ENCODE measurements at places on chromosomes 2 and 18.

GRCh38 chr18:48355276-48356115 lies 53.7 kb downstream of the ZBTB7C start:
- no peak for DNase-seq

DNA sequence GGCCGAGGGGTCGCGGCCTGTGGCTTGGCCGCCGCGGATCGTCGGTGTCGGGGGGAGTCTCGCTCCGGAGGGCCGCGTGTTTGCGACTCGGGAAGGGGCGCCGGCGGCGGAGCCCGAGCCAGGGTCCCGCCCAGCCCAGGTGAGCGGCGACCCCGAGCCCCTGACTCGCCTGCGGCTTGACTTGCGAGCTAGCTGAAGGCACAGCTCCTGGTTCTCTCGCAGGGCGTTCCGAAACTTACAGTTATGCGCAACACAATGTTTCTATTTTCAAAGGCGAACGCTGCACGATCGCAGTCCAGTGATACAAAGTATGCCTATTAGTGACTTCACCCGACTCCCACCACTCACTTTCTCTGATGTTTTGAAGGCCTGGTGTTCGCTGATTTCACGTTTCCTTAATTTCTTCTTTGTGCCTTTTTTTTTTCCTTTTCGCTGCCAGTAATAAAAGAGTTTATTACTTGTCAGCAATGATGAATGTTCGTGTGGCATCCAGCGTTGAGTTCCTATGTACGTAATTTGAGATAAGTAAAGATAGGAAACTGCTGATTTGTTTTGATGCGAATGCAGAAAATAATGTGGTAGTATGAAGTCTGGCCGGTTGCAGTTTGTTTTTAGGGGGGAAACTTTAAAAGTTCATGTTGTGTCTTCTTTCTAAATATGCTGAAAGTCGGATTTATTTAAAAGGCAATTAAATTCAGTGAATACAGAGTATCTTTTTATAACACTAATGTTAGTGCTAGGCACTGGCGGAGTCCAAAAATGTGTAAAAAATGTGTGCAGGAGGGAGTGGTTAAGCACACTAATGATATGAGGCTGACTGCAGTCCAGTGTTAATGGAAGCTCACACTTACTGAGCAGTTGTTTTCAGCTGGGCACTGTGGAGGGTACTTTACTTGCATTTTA lies 706 bp downstream of the UBXN2A start:
- no peak for DNase-seq

GRCh38 chr2:238027058-238027457 lies 33.7 kb upstream of the SCLY start:
- no peak for DNase-seq

- DNase-seq, result no peak
These were observed 173.0 kb upstream of the REV1 start for GRCh38 chr2:99662761-99663341.

DNA sequence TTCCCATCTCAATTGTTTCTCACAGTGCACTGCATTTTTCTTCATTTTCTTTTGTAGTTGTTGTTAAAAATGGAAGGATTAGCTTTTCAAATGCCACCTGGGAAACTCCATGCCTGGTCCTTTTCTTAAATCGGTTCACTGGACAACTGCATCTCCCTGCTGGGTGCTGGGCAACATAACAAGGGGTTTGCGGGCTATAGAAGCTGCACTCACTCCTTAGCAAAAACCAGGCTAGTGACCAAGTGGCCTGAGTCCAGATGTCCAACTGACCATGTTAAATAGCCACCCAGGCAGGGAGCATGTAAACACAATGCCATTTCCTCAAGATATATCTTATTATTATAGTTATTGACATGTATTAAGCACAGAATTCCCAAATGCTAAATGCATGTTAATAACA lies 264.9 kb downstream of the ICOS start:
- no peak for DNase-seq

GRCh38 chr18:14919666-14920065 lies 171.7 kb downstream of the ANKRD30B start:
- no peak for DNase-seq

GRCh38 chr2:126616606-126617069 lies 39.3 kb upstream of the GYPC start:
- no peak for DNase-seq

DNA sequence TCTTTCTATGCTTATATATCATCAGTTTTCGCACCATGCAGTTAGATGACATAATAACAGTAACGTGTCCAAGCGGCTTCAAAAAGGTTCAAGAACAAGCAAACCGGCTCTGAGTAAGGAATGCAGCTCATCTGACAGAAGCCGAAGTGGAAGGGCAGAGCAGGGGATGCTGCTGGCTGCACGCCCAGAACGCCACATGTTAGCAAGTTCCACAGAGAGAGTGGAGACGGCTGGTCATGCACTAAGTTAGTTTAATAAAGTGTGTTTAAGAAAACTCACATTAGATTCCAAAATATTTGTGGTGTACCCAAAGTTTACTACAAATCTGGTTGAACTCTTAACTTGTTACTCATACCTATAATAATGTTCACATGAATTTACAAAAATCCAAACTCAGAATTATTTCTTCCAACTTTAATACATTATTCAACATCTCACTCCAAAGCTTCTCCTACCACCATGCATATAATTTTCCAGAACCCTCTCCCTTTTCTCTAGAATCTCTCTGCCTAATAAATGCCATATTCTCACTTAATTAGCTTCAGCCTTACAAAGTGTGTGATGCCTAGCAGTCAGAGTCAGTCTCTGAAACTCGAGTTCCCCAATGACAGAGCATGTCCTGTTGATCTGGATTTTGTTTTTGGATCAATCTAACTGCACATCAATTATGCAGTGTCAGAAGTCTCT lies 170.0 kb downstream of the DNAH7 start:
- no peak for DNase-seq

DNA sequence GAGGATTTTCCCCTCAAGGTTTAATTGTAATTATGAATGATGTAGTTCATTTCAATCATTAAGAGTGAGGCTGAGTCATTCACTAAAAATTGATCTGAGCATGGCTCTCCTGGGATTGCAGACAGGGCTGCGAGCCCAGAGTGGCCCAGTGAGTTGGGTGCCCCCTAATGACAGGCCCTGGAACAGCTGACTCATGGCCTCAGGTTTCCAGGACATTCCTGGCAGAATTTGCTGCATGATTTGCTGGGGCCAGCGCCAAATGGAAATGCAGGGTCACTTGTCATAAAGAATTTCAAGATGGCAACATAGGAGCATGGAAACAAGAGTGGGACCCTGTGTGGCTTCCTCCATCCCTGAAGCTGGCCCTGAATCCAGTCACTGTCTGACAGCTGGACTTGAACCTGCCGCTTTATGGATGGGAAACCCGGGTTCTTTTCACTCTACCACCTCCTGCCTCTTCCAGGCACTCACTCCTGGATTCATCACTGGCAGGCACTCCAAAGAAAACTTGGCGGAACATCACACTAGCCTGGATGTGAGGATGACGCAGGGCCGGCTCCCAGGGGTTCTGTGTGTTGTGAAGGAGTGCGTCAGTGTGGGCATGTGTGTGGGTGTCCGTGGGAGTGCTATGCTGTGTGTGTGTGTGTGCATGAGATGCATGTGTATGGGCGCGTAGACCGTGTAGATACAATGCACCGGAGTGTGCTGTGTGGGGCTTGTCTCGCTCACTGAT lies 15.2 kb downstream of the OTOF start:
- no peak for DNase-seq

GRCh38 chr2:239381709-239382134 lies 19.1 kb downstream of the HDAC4 start:
- DNase-seq, result no peak

DNA sequence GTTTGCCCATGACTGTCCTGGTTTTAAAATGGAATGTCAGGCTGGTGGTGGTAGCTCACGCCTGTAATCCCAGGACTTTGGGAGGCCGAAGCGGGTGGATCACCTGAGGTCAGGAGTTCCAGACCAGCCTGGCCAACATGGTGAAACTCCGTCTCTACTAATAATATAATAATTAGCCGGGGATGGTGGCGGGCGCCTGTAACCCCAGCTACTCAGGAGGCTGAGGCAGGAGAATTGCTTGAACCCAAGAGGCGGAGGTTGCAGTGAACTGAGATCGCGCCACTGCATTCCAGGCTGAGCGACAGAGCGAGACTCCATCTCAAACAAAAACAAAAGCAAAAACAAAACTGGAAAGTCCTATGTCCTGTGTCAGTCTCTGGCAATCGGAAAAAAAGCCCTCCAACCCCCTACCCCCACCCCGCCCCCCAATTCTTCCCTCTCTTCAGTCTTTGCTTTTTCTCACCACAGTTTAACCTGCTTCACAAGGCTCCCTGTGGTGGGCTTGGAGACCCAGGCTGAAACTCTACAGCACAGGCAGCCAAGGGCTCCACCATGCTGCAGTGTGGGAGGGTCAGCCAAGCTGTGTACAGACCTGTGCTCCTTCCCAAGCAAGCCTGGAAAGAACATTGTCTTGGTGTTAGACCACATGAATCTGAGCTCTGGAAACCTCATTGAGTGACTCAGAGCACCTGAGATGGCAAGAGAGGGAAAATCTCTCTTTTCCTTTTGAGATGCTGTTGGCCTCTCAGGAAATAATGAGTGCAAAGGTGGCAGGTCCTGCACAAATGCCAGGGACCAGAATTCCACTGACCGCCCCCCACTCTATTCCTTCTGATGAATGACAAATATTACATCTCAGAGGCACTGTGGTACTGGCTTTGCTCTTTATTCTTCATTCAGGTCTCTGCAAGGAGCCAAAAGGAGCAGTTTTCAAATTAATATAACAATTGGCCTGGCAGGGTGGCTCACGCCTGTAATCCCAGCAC lies 16.7 kb downstream of the MYCN start:
- DNase-seq, result no peak
